ENCODE measurements at places on chromosomes 5 and 9.

DNA sequence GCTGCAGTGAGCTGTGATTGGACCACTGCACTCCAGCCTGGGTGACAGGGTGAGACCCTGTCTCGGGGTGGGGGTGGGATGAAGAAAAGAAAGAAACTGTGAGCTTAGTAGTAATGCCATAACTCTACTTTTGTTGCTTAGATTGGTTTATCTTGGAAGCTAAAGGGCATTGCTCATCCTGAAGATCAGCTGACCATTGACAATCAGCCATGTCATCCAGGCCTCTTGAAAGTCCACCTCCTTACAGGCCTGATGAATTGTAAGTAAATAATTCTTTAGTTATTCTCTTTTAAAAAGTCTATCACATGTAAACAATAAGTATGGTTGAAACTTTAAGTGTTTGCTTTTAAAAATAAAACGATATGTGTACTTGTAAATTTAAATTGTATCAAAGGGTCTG lies 11.4 kb downstream of the OCLN start:
- DNase-seq, result no peak

- no peak for DNase-seq
Measured at GRCh38 chr5:76808141-76808691, 10.6 kb upstream of the F2RL1 start.

GRCh38 chr9:137756045-137756744 lies 121.4 kb upstream of the CACNA1B start:
- DNase-seq, result no peak

DNA sequence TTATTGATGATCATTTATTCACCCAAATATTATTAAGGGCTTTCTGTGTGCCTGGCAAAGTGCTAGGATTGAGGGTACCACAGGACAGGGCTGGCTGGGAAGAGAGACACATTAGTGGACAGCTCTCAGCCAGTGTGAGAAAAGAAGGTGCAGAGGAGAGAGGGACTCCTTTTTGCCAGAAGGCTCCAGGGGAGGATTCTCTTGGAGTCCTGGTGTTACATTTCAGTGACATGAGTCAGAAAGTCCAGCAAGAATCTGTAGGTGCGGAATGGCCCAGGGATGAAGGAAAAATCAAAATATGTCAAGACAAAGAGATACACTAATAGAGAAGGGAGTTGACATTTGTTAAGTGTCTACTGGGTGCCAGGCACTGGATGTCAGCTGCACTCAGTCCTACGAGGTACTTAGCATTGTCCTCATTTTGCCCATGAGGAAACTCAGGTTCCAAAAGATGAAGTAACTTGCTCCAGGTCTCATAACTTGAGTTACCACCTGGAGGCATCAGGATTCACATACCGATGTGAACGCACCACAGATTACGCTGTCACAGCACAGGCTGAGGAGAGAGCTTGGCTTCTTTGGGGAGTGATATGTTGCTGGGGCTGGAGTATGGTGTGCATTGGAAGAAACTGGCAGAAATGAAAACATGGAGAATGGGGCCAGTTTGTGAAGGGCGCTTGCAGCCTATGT lies 60.5 kb downstream of the RASGRF2 start:
- DNase-seq, result no peak

- no peak for DNase-seq
Measured at GRCh38 chr5:72268753-72269410, 51.2 kb downstream of the MRPS27 start.

DNA sequence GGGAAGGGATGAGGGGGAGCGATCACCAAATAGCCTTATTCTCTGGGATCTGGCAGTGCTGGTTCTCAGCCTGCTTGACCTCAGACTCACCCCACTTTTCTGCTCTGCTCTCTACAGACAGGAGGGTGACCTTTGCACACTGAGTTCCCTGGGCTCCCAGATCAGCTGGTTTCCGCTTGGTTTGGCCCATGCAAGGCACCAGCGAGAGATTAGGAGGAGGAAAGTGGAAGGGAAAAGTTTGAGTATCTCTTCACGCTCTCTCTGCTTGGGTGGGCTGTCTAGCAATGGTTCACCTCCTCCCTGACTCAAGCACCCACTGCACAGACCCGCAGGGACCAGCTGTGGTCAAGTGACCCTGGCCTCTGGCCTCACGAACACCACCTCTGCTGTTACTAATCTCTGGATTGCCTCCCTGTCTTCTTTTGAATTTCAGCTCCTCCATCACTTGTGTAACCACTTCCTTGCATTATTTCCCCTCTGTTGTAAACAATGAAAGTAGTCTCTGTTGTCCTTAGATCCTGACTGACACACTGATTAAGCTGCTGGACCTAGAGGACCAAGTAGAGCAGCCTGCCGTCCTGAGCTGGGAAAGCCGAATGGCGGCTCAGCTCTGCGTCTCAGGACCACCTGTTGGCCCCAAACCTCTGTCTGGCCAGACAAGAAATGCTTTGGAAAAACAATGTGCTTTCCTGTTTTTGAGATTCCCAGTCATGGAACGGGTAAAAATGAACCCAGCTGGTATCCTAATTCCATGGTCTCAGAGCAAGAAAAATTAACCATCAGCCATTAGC lies 186.6 kb downstream of the CRB2 start:
- no peak for DNase-seq

DNA sequence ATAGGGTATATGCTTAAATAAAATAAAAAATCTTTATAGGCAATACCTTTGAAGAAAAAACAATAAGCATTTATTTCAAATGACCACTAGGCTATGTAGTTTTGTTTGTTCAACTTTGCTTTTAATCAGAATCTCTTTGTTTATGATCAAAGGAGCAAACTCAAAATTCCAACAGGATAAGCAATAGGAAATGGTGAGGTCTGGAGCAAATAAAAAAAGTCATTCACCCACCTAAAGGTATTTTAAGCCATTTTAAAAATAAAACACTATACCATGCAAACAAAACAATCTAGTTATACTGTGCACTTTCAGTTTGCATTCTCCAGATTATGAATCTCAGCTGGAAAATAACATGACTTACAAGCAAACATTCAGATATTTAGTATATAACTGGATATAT lies 35.3 kb upstream of the CYFIP2 start:
- no peak for DNase-seq

GRCh38 chr5:77425420-77425819 lies 66.7 kb downstream of the WDR41 start:
- DNase-seq, result no peak

GRCh38 chr5:170546282-170546681 lies 42.5 kb downstream of the KCNIP1 start:
- no peak for DNase-seq

GRCh38 chr9:136353757-136354488 lies 9.6 kb downstream of the DNLZ start:
- DNase-seq, result no peak

GRCh38 chr5:36089989-36090388 lies 23.3 kb upstream of the UGT3A2 start:
- no peak for DNase-seq

GRCh38 chr5:111427762-111428161 lies 84.6 kb downstream of the STARD4 start:
- no peak for DNase-seq

DNA sequence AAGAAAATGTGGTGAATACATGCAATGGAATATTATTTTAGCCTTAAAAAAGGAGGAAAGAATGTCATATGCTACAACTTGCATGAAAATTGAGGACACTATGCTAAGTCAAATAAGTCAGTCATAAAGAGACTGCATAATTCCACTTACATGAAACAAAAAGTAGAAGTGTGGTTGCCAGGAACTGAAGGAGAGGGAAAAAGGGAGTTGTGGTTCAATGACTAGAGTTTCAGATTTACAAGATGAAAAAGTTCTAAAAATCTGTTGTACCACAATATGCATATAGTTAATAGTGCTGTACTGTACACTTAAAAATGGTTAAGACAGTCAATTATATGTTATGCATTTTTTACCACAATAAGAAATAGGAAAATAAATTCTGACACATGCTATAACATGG lies 95.4 kb downstream of the SLC44A1 start:
- no peak for DNase-seq

- no peak for DNase-seq
Measured at GRCh38 chr9:91746357-91746756, 203.7 kb downstream of the ROR2 start.
